Mucosa of gallbladder (tissue), 1 donor: ENCODE measurements at places on chromosomes 11 and 22. TPM values are rescaled to one million over a fixed set of nuclear protein-coding genes. Genes with fewer than 3 reads are reported as not detected.

The CCDC34 gene
- total RNA-seq, result 7.6 TPM

The OR52B4 gene
- not detected for total RNA-seq

The CASP12 gene
- 2.0 TPM for total RNA-seq

The MOV10L1 gene
- total RNA-seq, result 2.6 TPM

DNA sequence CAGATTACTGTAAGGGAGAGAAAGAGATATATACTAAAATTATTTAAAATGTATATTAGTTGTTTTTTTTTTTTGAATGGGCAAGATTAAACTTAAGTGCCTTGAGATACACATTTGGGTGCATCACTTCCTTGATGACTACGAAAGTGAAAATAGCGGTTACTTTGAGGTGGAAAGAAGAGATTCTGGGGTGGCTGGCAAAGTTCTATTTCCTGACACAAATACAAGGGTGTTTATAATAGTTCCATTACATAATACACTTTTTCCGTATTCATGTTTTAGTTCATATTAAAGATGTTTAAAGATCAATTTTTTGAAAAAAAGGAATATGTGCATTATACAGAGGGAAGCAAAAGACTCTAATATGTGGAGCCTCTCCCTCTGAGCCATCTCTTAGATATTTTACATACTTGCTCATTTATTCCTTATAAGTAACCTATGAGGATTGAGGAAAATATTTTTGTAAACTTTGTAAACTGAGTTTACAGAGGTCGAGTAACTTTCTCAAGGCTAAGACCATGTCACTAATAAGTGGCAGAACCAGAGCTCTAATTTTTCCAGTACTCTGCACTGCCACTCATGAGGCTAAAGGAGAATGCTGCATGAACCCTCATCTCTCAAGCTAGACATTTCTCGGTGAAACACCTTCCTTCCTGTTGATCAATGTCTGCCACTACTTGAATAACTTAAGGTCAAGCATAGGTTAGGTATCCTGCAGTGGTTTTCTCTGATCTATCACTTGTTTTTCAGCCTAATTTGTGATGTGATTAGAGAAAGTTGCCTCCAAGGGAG lies 58.6 kb downstream of the DDIAS start:
- no peak for DNase-seq

DNA sequence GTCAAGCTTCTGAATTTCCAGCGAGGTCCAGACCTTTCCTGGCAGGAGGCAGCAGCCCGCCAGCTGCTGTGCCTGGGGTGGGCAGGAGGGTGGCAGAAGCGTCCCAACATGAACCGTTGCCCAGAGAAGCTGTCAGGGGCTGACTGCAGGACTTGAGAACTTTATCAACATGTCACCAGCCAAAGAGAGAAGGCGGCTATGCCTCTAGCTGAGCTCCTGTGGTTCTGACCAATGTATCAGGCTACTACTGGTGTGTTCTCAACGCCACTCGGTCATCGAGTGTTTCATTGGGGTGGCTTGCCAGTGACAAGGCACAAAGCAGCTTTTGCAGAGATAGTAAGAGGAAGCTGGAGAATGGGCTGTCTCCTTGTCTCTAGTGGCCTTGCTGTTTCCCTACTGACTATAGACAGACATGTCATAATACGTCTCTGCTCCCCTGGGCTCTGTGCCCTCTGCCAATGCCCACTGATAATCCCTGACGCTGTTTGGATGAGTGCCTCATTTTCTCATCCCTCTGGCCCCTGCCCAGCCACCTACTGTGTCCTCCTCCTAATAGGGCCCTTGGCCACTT lies 17.6 kb upstream of the ASCC2 start:
- DNase-seq, result no peak

DNA sequence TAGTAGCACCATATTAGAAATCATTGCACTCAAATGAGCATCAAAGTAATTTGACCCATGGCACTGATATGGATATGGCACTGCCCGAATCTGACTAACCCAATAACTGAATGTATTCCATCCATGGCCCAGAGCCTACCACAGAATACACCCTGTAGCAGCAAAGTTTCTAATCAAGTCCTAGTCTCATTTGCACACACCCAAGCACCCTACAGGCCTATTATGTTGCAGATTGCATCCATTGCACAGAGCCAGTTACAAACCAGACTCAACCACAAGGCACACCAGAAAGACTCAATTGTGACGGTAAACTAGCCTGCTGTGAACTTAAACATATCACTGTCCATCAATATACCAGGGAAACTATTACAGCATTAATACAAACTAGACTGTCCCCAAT lies 6.5 kb downstream of the OR52E5 start:
- DNase-seq, result no peak

GRCh38 chr11:15291885-15292284 lies 177.2 kb downstream of the INSC start:
- DNase-seq, result peak; percentile 28

DNA sequence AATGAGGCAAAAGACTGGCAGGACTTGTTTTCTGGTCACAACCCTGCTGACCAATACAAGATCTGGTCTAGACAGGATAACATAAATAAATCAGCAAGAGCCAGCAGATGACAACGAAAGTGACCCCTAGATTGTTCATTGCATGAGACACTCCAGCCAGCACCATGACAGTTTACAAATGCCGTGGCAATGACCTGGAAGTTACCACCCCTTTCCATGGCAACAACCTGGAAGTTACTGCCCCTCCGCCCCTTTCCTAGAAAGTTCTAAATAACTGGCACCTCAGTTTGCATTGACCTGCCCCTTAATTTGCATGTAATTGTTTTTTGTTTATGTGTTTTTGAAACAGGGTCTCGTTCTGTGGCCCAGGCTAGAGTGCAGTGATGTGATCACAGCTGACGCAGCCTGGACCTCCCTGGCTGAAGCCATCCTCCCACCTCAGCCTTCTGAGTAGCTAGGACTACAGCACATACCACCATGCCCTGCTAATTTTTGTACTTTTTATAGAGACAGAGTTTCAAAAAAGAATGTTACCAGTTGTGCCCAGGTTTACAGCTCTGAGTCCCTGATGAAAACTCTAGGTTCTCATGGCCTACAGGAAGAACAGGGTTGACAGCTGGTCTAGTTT lies 38.1 kb upstream of the WT1 start:
- no peak for DNase-seq

- peak; percentile 59 for DNase-seq
Measured at GRCh38 chr11:13105237-13105844, 96.2 kb downstream of the RASSF10 start.

DNA sequence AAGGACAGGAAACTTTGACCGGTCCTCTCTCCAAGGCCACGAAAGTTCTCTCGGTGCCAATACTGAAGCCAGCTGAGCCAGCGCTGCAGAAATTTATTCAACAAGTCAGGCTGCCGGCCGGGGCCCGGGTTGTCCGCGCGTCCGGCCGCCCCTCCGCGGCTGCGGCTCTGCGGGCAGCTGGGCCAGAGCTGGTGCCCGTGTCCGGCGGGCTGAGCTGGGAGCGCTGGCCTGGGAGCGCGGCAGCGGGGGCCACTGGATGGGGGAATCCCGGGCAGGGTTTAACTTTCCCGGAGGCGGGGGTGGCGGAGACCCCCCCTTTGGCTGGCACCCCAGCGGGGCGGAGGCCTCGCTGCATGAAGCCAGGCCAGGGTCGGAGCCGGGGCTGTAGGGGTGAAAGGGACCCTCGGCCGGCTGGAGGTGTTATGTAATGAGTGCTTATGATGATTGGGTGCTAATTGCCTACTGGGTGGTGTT lies 12.3 kb upstream of the CACNA1I start:
- no peak for DNase-seq

- DNase-seq, result no peak
Measured at GRCh38 chr11:67370351-67371076, 2.9 kb downstream of the CLCF1 start.

GRCh38 chr22:45562537-45563361 lies 60.1 kb downstream of the FBLN1 start:
- DNase-seq, result no peak

- DNase-seq, result no peak
Measured at GRCh38 chr11:17699147-17700114, 19.9 kb upstream of the MYOD1 start.

GRCh38 chr22:35839841-35840301 lies 122.2 kb downstream of the APOL5 start:
- DNase-seq, result no peak

DNA sequence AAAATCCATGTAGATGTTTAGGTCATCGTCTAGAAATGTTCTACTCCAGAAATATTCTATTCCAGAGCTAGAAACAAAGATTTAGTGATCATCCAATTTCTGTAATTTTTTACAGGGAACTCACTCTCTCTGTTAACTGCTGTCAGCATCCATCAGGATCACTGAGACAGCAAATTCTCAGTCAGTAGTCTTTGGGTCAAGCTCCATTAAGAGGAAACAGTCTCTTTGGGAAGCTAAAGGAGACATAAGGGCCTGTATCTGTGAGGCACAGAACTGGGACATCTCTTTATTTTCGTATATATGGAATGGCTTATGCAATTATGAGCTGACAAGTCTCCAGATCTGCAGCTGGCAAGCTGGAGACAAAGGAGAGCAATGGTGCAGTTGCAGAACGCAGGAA lies 48.3 kb downstream of the PIK3C2A start:
- no peak for DNase-seq

DNA sequence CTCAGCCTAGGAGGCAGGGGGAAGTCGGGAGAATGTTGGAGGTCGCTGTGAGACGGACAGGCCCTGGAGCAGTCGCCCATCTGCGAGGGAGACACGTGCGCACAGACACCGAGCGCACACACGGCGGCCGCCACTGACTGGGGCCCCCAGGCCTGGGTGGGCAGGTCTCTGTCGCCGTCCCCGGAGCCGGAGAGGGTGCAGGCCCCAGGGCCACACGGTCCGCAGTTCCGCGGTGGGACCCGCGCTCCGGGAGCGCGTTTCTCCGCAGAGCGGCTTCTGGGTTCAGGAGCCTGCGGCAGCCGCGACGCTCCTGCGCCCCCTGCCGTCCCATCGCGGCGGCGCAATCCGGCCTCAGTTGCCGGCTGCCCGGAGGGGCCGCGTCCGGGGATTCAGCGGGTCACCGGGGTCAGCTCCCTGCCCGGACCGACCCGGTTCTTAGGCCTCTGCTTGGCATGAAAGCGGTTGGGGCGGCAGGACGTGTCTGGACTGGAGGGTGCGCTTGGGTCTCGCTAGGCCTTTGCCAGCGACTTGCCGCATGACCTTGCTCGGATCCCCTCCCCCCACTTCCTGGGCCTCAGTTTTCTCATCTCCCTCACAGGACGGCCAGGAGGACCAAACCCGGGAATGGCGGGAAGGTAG lies 31.2 kb downstream of the PDE2A start:
- peak; percentile 54 for DNase-seq
